Naive thymus-derived CD8-positive, alpha-beta T cell (primary cell): ENCODE measurements at places on chromosomes 4 and X. TPM values are rescaled to one million over a fixed set of nuclear protein-coding genes. Genes with fewer than 3 reads are reported as not detected.

The HHIP gene
- not detected for polyA plus RNA-seq

The HMX1 gene
- not detected for polyA plus RNA-seq

DNA sequence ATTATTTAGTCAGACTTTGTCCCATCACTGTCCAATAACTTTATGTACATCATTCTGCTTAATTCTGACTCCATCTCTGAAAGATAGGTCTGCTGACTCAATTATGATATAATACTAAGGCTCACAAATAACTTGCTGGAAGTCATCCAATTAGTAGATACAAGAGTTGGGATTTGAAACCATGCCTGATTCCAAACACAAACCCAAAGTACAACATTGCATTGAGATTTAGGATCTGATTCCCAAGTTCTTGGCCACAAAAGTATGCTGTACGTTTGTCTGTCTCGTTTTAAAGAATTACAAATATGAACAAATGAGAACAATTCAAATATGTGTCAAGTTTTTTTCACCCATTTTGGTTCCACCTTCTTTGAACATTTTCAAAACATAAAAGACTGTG is 108.8 kb downstream of the AMELX start:
- no peak for DNase-seq

DNA sequence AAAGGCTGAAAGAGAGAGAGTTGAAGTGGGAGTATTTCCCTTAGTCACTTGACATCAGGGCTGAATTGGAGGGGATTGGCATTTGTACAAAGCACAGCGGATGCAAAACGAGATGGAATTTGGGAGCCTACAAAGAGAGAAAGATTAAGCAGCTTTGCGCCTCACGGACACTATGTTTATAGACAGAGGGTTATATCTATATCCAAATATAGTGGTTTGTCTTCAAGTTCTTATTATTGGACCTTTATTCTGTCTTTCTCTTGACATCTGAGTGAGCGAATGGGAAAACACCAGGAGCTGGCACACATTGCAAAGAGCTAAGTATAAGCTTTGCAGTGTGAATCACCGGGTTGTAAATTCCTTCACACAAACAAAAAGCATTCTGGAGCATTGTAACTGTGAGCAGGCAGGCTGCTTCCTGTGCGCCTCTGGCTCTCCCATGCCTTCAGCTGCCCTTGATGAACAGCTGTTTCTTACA is 500.2 kb downstream of the STIM2 start:
- no peak for DNase-seq

DNA sequence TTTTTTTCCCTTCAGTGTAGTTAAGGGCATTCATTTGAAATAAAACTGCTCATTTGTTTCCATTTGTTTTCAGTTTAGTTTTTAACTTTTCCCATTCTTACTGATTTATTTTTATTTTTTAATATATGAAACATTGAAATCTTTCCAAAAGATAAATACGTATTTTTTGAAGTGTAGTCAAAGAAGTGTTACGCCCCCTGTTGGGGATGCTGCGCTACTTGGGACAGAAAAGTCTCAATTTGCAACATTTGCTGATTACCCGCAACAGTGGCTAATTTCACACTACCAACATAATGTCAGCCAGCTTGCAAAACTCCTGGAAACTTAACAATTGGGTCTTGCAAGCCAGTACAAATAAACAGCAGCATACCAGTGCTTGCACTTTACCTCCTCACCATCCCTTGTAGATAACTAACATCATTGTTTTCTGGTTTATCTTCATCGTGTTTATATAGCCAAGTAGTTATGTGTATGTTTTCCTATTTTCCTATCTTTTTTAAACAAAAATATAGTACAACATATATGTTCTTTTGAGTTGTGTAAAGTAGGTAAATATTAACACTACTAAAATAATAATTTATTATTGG is 158.6 kb downstream of the STPG2 start:
- DNase-seq = no peak

DNA sequence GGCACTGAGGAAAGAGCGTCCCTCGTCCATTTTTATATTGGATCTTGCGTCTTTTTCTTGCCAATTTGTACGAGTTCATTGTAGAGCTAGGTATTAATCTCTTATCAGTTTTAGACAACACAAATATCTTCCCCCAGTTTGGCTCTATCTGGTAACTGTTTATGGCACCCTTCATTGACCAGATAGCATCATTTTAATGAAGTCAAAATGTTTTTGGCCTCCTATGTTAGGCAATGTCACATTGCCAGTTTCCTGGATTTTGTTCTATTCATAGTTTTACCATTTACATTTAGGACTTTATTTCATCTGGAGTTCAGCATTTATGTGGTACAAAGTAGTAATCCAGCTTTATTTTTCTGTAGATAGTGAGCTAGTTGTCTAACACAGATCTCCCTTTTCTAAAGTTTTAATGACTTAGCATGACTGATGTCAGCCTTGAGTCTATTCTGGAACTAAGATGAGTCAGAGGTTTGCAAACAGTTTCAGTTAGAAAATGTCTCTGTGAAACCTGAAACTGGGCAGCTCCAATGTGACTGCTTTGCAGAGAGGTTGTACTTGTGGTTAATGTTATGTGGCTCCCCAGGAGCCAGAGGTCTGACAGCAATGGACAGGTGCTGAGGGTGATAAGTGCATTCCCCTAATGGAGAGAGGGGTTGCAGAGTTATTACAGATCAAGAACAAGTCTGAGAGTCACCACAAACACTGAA is 5.3 kb upstream of the STBD1 start:
- no peak for DNase-seq

The ARSJ gene
- polyA plus RNA-seq = not detected

GRCh38 chrX:57821703-57822387 is 88.4 kb downstream of the ZXDA start:
- peak; percentile 53 for DNase-seq

DNA sequence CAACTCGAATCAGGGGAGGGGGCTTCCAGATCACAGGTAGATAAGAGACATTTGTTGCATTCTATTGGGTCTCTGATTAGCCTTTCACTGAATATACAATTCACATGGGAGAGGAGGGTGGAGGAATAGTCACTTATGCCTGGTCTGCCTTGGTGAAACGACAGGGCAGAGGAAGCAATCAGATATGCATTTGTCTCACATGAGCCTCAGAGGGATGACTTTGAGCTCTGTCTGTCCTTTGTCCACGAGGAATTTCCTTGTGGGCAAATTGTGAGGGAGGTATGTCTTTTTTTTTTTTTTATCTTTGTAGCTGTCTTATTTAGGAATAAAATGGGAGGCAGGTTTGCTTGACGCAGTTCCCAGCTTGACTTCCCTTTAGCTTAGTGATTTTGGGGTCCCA is 28.5 kb upstream of the TMSB4X start:
- DNase-seq = no peak

DNA sequence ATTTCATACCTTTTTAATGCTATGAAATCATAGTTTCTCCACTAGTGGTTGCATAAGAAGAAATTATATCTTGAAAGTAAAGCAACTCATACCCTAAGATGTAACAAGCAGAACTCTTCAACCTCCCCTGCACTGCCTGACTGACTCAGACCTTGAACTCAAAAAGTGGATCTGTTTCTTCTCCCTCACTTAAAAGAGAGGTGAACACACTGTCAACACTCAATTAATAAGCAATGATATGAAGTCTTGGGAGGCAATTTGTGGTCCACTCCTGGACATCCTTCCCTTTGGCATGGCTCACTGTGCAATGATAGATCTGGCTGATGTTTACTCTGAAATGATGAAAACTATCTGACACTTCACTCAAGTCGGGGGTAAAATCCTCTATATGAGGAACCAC is 282.0 kb upstream of the DKK2 start:
- DNase-seq = no peak

The FSTL5 gene
- polyA plus RNA-seq = not detected

DNA sequence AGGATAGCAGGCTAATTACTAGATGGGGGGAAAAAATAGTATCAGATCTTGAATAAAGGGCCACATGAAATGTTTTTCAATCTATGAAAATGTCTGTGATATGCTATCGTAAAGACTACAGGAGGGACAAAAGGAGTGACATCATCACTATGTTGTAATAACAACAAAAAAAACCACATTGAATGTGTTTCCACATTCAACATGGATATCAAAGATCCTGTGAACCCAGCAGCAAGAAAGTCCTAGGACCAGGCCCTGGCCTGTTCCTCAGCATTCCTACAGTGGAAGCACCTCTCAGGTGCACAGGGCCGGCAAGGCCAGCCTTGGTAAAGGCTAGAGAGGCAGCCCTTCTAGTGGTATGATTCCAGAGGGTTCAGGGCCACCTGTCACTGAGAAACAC is 118.3 kb downstream of the RELL1 start:
- DNase-seq = no peak

- DNase-seq = no peak
These were observed 683.6 kb upstream of the CPEB2 start for GRCh38 chr4:14318671-14319070.

DNA sequence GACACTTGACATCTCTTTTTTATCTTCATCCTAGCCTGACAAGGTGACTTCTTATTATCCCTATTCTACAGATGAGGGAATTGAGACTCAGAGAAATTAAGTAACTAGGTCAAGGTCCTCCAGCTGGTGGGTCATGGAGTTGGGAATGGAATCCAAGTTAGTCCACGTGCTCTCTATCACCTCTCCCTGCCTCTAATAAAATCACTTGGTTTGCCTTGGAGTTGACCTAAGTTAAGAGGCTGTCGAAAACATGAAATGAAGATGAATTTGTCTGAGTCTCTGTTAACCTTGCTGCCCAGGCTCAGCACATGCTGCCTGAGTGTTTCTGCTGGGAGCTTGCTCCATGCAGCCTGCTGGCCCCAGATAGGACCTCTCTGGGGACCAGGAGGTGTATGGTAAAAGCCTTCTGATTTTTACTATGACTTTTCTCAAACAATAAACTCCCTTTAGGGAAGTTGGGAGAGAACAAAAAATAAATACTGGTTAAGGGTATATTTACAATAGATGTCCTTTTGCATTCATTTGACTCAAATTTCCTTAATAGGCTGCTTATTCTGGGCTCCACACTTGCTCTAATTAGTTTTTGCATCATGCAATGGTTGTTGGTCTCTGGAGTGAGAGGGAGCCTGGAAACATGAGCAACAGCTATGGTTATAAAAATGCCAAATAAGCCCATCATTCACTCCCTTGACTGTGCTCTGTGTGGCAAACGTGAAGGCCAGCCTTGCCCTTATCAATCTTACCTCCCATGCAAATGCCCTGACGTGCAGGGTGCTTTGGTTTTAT is 61.6 kb upstream of the DHX15 start:
- no peak for DNase-seq

- DNase-seq = no peak
These were observed 231.3 kb upstream of the CT83 start for GRCh38 chrX:116694046-116694445.

DNA sequence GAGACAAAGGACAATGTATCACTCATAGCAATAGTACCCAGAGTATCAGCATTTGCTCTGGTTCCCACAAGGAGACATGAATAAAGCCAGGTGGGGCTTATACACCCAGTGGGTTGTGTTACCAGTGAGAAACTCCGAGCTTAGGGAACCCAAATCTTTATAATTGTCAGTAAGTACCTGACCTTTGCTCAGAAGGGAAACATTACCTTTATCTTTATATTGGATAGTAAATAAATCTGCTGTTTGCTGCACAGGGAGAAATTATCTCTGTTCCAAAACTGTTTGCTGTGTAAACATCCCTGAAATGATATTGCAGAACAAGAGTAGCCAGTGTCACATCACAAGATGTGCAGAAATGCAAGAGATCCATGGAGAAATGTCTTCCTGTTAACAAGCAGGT is 12.1 kb upstream of the SLAIN2 start:
- DNase-seq = no peak

DNA sequence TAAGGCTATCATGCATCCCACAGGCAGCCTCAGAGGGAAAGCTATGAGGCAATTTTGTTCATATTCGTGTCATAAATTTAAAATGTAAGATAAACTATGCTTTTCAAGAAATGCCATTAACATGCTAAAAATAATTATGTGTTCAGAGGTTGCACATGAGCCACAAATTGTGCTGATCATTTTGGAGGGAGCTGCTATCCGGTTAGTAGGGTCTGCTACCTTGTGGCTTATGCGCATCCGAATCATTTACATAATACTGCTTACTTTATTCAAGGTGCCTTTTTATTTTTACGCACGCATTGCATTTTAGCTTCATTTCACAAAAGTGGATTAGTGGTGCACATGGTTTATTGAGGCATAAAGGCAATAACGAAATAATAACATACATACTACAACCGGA is 76.4 kb upstream of the WWC2 start:
- no peak for DNase-seq

DNA sequence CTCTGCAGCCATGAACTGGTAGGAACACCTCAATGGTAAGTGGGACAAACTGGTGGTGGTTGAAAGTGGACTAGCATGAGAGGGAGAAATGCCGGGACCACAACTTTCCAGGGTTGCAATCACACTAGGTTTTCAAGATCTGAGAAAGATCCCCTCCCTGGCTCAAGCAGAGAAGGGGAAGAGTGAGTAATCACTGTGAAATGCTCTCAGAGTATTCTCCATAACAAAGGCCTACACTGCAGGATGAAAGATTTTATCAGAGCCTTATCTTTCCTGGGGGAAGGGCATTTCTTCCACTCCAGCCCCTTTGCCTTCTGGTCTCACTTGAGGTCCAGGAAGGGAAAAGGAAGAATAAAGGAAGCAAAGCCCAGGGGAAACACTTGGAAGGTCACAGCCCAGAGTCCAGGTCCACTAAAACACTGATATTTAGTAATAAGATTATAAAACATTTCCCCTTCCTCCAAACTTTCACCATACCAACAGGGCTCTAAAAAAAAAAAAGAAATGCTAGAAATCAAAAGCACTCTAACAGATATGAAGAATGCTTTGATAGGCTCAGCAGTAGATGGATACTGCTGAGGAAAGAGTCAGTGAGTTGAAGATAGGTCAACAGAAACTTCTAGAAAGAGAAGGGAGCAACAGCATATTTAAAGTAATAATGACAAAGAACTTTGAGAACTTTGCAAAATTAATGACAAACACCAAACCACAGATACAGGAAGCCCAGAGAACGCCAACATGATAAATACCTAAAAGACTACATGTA is 95.9 kb downstream of the WDFY3 start:
- no peak for DNase-seq

The CENPVL2 gene
- not detected for polyA plus RNA-seq
